Uterus (tissue), 4 donors: ENCODE measurements at places on chromosomes 7 and 10. TPM values are rescaled to one million over a fixed set of nuclear protein-coding genes. Genes with fewer than 3 reads are reported as not detected.

PLEKHS1 gene
- not detected for total RNA-seq

GRCh38 chr10:108911814-108912541 is 1011.3 kb downstream of the XPNPEP1 start:
- peaks cover 6% of the 10 kb centered on the region for H3K4me1 ChIP-seq
- no peaks in the 10 kb centered on the region for H3K36me3 ChIP-seq
- peak; percentile 73 for DNase-seq
- no peaks in the 10 kb centered on the region for H3K27me3 ChIP-seq

GRCh38 chr10:103667356-103667755 is 173.9 kb downstream of the NEURL1 start:
- H3K27me3 ChIP-seq: no peaks in the 10 kb centered on the region
- peak overlapping the region; percentile 66 for H3K27ac ChIP-seq
- peak; percentile 60 for DNase-seq

GRCh38 chr7:158526531-158526930 is 61.1 kb downstream of the PTPRN2 start:
- no peaks in the 10 kb centered on the region for H3K4me1 ChIP-seq
- no peak overlapping the region for H3K4me3 ChIP-seq
- no peaks in the 10 kb centered on the region for H3K36me3 ChIP-seq

CXCL12 gene
- 146 TPM for total RNA-seq

DNA sequence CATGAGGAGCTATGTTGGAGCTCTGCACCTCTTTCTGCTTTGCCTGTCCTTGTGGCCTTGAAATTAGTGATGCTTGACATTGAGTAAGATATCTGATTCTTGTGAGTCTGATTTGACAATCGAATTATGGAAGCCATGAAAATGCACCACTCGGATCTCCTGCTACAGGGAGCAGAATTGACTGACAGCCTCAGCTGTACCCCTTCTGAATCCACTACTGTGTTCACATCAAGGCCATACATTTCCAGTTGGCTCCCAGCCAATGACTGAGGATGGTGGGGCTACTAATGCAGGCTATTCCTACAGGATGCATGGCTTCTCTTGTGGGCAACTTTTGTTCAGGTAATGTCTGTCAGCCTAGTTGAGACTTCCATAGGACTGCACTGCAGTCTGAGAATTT is 321.9 kb downstream of the REEP3 start:
- no peaks in the 10 kb centered on the region for H3K27me3 ChIP-seq
- H3K4me3 ChIP-seq: no peak overlapping the region
- no peaks in the 10 kb centered on the region for H3K36me3 ChIP-seq
- no peaks in the 10 kb centered on the region for H3K4me1 ChIP-seq
- H3K27ac ChIP-seq: no peak overlapping the region

GRCh38 chr10:74932648-74933047 is 106.2 kb downstream of the KAT6B start:
- H3K27me3 ChIP-seq: no peaks in the 10 kb centered on the region
- H3K4me1 ChIP-seq: peaks cover 7% of the 10 kb centered on the region
- peak; percentile 38 for DNase-seq
- no peaks in the 10 kb centered on the region for H3K36me3 ChIP-seq

GAD2 gene
- not detected for total RNA-seq

REPIN1 gene
- total RNA-seq: 45.2 TPM

DNA sequence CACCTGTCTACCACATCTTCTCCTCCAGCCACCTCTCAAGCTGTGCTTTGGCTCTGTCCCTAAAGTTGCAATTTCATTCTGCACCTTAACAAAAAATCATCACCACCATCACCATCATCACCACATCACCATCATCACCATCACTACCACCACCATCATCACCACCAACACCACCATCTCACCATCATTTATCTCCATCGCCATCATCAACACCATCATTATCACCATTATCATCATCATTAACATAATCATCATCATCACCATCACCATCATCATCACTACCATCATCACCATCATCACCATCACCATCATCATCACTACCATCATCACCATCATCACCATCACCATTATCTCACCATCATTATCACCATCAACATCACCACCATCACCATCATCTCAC is 245.4 kb downstream of the GRID1 start:
- DNase-seq: no peak
- H3K27ac ChIP-seq: no peak overlapping the region
- no peak overlapping the region for H3K4me3 ChIP-seq
- no peaks in the 10 kb centered on the region for H3K4me1 ChIP-seq

ADCY1 gene
- 4.1 TPM for total RNA-seq

SHTN1 gene
- 5.0 TPM for total RNA-seq

- no peaks in the 10 kb centered on the region for H3K27me3 ChIP-seq
- no peak overlapping the region for H3K27ac ChIP-seq
- no peak overlapping the region for H3K4me3 ChIP-seq
- no peaks in the 10 kb centered on the region for H3K4me1 ChIP-seq
Observed at GRCh38 chr10:111593578-111593977, 516.7 kb downstream of the ADRA2A start.

AKR1C3 gene
- 10.0 TPM for total RNA-seq

DNA sequence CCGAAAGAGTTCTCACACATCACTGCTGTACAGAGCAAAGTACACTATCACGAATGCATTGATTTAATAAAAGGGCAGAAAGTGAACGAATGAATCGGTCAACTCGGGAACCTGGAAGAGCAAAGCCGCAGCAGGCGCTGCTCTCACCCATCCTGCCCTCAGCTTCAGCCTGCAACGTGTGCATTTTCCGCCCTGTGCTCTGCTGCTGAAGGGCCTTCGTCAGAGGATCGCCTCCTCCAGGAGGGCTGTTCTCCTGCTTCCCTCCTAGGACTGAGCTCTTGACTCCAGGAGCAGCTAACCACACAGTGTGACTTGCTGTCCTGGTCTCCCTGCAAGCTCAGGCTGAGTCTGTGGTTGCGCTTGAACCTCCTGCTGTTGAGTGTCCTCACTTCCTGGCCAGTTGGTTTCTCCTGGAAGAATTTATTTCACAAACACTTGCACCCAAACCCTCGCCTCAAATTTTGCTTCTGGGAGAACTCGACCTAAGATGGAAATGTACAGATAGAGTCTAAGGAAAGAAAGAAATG is 473.0 kb upstream of the KLF6 start:
- no peak for DNase-seq
- no peaks in the 10 kb centered on the region for H3K27me3 ChIP-seq

RSU1 gene
- total RNA-seq: 61.5 TPM
